ENCODE measurements at places on chromosomes 6 and 20.

DNA sequence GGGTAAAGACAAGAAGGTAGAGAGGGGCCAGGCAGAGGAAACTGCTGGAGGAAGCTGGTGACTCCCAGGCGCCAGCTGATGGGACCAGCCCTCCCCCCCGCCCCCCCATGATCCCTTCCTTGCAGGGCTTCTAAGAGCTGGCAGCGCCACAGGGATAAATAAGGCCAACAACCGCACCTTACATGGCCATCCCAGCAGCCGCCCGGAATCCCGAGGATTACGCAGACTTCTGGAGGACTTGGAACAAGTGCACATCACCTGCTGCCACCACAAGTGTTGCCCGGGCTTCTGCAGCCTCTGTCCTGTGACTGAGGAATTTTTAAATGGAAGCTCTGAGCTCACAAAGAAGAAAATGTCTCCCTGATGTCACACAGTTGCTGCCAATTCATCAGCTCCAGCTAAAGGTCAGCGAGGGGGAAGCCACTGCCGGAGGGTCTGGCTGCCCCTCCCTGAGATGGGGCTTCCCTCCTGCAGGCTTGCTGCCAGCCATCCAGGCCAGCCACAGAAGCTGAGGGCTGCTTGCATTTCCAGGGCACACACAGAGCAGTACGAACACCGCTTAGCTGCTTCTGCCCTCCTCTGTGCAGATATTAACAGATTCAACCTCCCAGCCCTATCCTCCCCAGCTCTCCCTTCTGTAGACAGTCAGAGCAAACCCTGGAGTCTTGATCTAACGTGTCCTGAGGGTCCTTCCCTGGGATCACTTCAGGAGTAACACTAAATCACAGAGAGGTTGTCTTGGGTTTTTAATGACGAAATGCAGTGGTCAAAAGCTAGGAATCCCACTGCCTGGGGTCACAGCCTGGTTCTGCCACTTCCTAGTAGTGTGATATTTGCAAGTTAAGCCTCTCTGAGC is 38.6 kb upstream of the PIM1 start:
- DNase-seq, result peak; percentile 87

DNA sequence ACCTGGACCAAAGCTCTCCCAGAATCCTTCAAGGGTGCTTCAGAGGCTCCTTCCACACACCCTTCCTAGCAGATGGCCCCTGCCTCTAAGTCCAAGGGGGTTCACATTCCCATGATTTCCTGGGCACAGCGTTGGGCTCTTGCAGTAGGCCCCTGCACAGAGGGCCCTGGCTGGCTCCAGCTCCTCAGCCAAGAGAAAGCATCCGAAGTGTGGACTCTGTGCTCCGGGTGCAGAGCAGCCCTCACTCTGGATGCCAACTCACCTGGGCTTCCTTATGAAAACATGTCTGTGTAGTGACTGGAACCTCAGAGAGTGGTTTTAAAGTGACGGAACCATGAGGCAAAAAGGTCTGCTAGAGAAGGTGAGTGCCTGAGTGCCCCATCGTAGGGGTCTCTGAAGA is 11.6 kb downstream of the YTHDF1 start:
- no peak for DNase-seq

DNA sequence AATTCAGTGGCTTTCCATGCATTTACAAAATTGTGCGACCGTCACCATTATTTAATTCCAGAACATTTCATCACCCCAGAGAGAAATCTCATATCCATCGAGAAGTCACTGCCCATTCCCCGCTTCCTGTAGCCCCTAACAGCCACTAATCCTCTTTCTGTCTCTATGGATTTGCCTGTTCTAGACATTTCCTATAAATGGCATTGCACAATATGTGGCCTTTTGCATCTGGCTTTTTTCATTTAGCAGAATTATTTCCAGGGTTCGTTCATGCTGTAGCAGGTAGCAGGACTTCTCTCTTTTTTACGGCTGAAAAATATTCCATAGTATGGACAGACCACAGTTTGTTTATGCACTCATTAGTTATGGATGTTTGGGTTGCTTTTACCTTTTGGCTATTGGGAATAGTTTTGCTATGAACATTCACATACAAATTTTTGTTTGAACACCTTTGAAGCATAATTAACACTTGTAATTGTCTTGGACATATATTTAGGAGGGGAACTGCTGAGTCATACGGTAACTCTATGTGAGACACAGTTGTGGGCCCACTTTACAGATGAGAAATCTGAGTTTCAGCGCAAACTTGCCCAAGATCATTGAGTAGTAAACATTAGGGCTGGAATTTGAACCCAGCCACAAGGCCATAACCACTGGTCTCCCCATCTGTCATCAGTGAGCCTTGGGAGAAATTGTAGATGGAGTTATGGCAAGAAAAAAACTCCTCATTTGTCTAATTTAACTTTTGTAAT is 126.9 kb downstream of the BMP7 start:
- no peak for DNase-seq

GRCh38 chr6:25179051-25179778 is 100.0 kb upstream of the CARMIL1 start:
- DNase-seq, result no peak

GRCh38 chr6:138590796-138591709 is 91.8 kb upstream of the NHSL1 start:
- no peak for DNase-seq

- DNase-seq, result peak; percentile 88
These were observed at the start of gene FBXO9 for GRCh38 chr6:53065266-53066076. FBXO9 (plus strand) TSS chr6:53065404; CDS start chr6:53065790, 386 bp downstream.

DNA sequence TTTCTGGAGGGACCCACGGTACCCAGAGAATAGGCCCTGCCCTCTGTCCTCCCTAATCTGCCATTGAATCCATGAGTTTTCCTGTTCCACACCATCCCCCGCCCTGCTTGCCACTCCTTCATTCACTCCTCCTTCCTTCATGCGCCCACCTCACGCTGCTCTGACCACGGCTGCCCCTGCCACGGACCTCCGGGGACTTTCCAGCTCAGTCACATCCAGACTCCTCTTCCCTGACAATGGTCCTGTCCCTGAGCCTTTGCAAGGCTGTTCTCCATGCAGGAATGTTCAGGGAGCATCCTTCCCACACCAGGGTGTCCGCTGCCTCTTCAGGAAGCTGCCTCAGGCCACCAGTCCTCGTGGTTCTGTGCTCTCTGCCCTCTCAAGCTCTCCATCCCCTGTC is 25.9 kb downstream of the GLP1R start:
- DNase-seq, result no peak

GRCh38 chr20:49627329-49627761 is 59.4 kb upstream of the PTGIS start:
- no peak for DNase-seq

- peak; percentile 48 for DNase-seq
These were observed 350.1 kb upstream of the HSF2 start for GRCh38 chr6:122049341-122049740.

DNA sequence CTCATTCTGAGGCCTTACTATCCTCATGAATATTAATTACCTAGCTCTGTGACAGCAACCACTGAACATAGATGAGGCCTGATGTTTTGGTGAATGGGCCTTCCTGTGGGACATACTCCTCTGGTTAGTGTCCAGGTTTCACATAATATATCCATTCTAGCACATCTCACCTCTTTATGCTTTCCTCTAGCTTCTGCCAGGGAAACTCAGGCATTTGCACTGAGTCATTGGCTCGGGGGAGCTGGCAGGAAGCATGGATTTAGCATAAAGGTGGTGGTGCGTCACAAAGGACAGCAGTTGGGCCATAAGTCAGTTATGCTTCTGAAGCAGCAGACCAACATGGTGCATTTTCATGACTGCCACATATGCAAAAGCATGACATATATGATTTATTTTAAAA is 37.5 kb upstream of the TMEM170B start:
- DNase-seq, result no peak

- DNase-seq, result peak; percentile 87
These were observed at the start of gene CGAS for GRCh38 chr6:73452107-73452461. CGAS (minus strand) TSS chr6:73452297; CDS start chr6:73452181, 116 bp downstream.

DNA sequence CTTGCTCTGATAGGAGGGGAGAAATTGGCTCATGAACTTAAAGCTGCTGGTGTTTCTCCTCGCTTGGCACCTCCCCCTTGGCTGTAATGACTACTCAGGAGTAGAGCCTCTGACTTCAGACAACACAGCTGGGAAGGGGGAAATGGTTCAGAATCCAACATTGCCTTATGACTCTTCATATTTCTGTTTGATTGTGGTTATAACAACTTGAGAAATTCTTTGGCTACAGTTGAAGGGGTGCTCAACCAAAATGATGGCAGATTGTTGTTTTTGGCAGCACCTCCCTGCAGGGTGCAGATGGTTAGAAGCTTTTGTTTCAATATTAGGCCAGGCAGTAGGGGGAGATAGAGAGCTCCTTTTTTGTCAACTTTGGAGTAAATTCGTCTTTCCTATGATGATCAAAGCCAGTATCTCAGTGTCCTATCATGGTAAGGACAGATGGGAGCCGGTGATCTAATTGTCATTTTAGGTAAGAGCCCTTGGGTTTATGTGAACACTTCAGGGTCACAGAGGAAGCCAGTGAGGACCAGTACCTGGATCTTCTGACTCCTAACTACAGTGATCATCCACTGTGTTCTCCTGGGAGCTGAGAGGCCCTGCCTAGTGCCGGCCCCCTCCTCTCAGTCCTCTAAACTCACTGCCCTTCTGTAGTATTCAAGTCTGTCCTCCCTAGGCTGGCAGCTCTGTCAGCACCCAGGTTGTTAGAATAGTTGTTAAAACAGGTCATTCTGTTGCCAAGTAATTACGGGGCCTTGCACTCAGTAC is 39.9 kb downstream of the RPRD1B start:
- peak; percentile 69 for DNase-seq

DNA sequence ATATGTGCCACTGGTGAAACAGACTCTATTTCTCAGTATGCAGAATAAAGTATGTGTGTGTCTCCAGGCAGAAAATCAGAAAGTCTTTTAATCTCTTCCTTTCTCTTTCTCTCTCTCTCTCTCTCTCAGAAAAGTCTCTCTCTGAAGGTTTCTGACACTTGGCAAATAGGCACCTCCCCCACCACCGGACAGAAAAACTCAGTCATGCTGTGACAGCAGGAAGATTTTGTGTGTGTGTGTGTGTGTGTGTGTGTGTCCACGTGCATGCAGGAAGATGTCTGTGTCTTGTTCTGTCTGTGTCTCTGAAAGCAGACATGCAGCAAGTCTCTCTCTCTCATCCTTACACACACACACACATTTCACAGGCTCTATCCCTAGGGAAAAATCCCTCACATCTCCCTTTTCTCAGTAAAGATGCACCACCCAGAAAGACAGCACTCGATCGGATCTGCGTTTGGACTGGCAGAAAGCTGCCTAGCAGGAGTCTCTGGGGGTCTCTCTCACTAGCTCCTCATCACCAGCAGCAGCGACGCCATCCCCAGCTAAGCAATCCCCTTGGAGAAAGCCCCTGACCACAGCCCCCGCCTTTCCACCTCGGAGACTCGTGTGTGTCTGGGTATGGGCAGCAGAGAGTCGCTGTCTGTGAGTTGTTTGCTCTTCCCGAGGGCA is 98.3 kb downstream of the EDN3 start:
- DNase-seq, result no peak

DNA sequence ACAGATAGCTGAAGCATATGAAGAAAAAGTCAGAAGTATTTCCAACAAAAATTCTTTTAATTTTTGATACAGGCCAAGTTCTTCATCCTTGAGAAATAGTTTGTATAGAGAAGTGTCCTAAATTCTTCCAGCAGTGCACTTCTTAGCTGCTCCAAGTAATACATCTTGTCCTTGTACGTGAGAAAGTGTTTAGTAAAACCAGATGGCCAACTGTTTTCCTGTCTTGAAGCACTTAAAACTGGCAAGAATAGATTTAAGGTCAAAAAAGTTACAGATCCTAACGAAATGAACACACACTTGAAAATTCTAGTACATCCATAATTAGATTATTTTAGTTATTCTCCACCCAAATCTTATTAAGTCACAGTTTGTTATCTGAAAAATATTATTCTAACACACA is 52.2 kb upstream of the HSF2 start:
- no peak for DNase-seq

DNA sequence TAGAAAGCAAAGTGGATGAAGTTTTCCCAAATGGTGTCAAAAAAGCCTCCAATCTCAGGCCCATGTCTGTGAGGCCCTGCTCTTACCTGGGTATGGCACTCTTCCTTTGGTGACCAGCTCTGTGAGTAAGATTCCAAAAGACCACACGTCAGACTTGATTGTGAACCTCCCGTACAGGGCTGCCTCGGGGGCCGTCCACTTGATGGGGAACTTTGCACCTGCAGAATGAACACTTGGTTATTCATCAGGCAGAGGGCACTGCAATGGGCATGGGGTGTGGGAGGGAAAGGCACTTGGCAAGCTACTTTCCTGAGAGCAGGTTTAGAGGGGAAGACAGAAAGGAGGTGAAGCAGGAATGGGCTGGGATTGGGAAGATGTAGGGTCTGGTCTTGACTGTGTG is 68.7 kb upstream of the TRAF3IP2 start:
- DNase-seq, result no peak

DNA sequence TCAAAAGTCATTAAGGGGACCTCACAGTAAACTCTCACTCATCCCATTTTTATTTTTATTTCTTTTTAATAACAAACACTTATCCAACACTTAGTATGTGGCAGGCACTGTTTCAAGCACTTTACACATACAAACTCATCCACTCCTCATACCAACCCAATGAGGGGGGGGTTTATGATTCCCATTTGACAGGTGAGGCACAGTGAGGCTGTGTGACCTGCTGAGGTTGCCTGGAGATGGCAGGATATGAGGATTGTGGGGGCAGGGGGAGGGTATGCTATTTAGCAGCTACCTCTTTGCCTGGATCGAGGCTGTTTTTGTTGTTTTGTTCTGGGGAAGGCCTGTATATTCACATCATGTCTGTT is 219.8 kb downstream of the KIF16B start:
- no peak for DNase-seq

DNA sequence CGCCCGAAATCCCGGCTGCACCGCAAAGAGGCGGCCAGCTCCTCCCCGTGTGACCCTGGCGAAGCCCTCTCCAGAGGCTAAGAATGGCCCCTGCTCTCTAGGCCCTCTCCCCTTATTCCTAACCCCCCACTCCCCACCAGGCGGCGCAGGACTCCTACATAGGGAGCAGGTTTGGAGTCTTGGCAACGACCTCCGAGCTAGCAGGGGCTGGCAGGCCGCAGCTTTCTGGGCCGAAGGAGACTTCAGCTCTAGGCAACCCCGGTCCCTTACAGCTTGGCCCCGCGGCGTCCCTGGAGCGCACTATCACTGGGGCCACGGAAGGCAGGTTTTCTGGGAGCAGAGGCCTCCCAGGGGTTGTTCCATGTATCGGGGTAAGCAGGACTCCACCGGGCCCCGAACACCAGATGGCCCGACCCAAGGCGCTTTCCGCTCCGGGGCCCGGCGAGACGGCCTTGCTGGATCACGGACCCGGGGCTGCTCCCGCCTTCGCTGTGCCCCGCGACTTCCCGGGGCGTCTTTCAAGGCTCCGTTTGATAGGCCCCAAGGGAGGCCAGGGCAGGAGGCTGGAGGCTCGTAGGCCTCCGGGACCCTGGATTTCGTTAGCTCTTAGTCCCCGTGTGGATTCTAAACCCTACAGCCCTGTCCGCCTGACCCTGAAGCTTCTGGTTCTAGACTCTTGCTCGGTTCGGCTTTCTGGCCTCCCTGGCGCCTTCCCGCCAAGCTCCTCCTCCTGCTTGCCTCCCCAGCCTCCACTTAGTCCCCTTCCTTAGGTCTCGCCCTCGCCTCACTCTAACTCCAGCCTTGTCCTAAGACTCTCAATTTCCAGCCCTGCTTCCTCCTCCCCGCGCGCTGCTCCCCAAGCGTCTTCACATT is 1.9 kb downstream of the SLC32A1 start:
- peak; percentile 52 for DNase-seq

- DNase-seq, result no peak
These were observed 109.6 kb downstream of the SLC22A3 start for GRCh38 chr6:160457823-160458222.
